ENCODE measurements at places on chromosomes 7 and 10.

GRCh38 chr7:107998660-107999480 is 4.1 kb downstream of the LAMB1 start:
- DNase-seq = no peak

- no peak for DNase-seq
Observed at GRCh38 chr7:128737867-128738385, 1.2 kb upstream of the CALU start.

- DNase-seq = no peak
Observed at GRCh38 chr7:136036336-136036735, 59.2 kb upstream of the MTPN start.

DNA sequence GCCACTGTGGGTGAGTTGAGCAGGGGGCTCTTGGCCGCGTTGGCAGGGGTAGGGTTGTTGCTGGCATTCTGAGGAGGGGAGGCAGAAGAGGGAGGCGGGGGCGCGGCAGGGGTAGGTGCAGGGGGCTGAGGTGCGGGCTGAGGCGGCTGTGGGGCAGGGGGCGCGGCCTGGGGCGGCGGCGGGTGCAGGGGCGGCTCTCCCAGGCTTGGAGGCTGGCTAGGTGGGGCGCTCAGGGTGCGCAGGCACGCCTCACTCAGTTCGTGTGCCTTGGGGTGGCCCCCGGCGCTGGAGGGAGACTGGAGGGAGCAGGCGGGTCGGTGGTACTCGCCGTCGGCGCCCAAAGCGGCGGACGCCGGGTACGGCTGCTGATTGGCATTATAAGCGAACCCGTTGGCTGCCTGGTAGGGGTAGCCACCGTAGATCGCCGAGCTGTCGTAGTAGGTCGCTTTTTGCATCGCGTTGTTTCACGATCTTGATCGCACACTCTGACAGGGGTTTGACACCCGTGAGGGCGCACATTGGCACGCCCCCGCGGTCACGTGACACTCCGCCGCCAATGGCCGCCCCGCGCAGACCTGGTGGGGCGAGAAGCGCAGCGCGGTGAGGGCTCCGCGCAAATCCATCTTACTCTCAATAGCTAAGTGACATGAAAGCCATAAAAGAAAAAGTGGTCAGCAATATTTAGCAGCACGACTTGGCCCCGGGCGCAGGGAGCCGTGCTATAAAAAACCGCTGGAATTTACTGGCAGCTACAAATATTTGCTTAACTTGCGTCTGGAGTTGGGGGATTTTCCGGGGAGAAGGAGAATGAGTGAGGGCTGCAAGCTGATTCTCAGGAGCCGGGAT is 7.9 kb upstream of the HOXA2 start:
- DNase-seq = no peak

DNA sequence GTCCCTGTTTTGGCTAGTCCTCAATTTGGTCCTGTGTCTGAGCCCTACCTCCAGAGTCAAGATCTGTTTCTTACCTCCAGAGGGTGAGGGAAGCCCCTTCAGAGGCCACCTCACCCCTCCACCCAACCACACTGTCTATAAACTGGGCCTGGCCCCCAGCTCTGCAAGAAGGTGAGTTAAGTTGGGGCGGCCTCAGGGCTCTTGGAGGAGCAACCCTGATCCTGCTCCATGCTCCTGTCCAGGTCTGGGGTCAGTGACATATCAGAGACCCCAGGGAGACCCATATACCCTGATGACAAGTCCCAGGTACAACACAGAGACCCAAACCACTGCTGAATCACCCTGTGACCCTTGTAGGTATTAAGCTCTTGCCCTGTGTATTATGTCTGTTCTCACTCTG is 69.5 kb downstream of the MYL10 start:
- no peak for DNase-seq

- DNase-seq = no peak
Observed at GRCh38 chr7:37425498-37425897, 23.2 kb downstream of the ELMO1 start.

DNA sequence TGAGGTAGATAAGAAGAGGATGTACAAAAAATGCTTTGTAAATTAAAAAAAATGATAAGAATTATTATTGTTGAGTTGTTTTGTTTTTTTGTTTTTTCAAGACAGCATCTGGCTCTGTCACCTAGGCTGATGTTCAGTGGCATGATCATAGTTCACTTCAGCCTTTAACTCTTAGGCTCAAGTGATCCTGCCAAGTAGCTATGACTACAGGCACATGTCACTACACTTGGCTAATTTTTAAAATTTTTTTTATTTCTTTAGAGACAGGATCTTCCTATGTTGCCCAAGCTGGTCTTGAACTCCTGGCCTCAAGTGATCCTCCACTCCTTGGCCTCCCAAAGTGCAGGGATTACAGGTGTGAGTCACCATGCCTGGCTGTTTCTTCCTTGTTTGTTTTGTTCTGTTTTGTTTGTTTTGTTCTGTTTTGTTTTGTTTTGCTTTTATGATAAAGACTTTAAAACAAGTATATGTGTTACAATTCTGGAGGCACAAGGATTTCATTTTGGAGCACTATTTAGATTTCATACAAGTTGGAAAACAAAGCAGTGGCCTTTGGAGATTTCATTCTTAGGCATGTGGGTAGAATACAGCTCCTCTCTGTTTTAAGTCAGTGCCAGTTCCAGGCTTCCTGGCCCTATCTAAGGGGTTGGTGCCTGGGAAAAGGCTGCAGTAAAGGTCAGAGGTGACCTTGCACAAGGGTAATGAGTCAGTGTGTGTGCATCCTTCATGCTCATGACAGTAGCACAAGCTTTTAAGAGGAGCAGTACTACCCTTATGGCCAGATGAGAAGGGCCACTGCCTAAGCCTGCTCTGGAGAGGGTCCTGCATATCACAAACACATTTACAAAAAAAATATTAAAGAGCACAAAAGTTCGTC is 17.9 kb downstream of the FGFBP3 start:
- DNase-seq = no peak

DNA sequence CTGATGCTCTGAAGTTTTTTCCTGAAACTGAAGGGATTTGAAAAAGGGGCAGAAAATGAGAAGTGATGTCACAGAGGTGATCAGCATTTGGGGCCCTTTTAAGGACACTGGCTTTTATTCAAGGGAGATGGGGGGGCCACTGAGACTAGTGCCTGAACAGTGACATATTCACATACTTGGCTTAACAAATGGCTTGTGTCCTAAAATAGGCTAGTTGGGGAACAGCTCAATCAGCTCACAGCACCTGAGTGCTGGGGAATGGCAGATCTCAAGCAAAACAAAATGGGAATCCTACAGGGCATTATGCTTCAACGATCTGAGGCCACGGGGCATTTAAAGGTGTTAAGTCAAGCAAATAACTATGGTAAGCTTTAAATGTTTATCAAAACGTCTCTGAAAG is 90.1 kb downstream of the UBE2H start:
- DNase-seq = no peak

- DNase-seq = no peak
Observed at GRCh38 chr7:32588657-32589056, 93.4 kb downstream of the AVL9 start.

- no peak for DNase-seq
Observed at GRCh38 chr10:20598590-20598989, 298.5 kb downstream of the NEBL start.

DNA sequence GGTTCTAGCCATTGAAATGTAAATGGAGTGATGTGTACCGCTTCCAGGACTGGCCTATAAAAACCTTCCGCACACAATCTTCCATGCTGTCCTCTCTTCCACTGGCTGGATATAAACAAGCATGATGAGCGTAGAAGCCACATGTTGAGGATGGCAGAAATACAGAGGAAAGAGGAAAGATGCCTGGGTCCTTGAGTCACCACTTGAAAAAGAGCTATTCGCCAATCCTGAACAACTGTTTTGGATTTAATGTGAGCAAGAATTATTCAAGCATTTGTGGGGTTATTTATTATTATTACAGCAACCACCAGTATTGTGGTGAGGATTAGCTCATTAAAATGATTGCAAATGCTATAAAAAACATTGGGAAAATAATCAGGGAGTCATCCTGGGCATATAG is 45.8 kb upstream of the PLXNA4 start:
- DNase-seq = no peak

DNA sequence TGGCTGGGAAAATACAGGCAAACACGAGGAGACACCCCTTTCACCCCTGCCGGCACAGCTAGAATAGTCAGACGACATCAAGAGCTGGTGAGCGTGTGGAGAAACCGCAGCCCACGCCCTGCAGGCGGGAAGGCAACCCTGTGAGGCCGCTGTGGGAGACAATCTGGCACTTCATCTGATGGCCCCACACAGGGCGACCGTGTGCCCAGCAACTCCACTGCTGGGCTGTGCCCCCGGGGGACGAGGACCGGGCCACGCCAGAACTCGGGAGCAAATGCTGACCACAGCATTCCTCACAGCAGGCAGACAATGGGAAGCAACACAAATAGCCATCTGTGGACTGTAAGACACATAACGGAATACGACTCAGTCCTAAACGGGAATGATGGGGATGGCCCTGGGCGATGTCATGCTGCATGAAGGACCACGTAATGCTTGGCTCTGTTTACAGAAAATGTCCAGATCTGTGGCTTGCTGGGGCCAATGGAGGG is 58.9 kb downstream of the CFAP46 start:
- DNase-seq = no peak

DNA sequence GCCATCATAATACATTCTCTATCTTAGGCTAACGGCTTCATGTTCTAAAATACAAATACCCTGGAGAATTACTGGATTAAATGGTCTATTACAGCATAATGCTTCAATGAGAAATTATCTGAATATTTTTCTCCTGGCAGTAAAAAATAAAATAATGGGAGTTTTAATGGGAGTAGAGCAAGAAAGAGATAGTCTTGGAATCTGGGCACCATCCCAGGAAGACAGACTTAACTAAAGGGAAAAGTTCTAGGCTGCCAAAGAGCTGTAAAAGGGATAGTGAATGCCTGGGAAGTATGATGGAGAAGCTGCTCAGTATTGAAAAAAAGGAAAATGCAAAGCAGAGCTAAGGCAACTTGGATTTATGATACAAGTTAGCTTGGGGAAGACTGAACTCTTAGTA is 12.1 kb upstream of the SYPL1 start:
- no peak for DNase-seq

DNA sequence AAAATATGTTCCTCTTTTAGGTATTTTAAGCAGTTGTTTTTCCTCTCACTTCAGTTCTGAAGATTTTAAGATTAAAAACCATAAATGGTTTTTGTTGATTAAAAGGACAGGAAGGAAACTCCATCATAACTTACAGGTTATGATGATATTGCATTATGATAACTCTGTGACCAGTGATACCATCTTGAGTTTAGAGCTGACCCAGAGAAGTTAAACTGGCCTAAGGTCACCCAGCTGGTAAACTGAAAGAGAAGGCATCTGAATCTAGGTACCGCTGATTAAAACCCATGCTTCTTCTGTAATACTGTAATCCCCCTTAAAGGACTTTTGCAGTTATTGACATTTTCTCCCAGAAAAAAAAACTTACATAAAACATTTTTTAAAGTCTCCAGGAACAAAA is 29.6 kb downstream of the LOXL4 start:
- no peak for DNase-seq

- no peak for DNase-seq
Observed at GRCh38 chr7:94396596-94396995, 1.9 kb downstream of the COL1A2 start.

GRCh38 chr10:126670056-126670894 is at the start of gene C10orf90:
TSS of gene C10orf90 (minus strand) at chr10:126670693. CDS start at chr10:126670480, 213 bp downstream.
- no peak for DNase-seq

DNA sequence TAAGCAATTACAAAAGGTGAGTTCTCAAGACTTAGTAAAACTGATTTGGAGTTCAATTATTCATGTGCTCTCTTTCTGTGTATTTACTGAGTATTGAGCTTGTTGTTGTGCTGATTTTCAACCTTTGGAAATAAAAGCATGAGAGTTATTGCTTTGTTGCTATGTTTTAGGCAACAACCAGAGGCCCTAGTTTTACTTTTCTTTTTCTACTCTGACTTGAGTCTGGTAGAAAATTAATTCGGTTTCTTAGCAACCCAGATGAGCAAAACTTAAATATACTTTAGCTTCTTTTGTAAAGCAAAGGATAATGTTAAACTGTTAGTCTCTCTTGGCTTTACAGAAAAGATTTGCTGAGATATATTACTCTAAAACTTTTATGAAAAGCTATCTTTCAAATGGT is 66.4 kb upstream of the SCIN start:
- DNase-seq = no peak

DNA sequence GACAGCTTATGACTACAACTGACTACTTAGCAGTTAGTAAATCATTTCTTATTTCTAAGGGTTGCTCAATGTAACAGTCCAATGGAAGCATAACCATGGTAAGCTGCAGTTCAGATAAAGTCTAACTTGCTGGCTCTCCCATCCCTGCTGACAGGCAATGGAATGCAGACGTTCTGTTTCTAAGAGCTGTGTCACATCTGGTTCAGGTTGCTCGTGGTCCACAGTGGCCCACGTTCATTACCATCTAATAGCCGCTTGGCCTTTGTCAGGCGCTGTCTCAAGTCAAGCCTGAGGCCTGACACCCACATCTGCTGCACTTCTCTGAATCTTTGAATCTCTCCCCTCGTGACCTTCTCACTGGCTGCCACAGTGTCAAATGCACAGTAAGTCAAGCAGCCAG is 240.8 kb downstream of the FGFR2 start:
- no peak for DNase-seq

GRCh38 chr10:27660268-27660667 is 85.4 kb downstream of the MKX start:
- DNase-seq = no peak

DNA sequence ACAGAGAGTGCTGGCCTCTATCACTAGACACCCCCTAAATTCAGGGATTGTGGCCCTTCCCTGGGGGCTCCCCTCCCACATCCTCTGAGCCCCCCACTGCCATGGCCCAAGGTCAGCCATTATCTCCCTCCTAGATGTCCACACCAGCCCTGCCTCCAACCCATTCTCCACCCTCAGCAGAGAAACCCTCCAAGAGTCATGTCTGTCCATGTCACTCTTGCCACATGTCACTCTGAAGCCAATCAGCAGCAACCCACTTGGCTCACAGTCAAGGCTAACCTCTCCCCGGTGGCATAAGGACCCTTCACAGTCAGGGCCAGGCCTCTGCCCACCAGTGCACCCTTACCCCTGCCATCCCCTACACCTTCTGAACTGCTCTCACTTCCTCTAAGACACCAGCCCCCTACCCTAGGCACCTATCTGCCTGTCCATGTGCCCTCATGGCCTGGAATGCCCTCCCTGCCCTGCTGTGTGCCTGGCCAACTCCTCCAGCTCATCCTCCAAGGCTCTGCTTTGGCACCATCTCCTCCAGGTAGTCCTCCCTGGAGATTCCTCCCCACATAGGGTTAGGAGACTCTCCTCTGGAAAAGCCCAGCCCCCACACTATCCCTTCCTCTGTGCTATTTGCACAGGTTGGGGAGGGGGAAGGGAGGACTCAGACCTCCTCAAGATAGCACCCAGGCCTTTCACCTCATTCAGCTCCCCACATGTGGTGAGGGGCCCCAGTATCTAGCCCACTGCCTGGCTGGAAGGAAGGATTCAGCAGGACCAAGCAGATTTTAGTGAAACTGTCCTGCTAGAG is 83.7 kb downstream of the GRID1 start:
- no peak for DNase-seq

- no peak for DNase-seq
Observed at GRCh38 chr10:78081292-78081691, 47.6 kb downstream of the RPS24 start.

- no peak for DNase-seq
Observed at GRCh38 chr10:43160921-43161255, 22.6 kb downstream of the CSGALNACT2 start.

Data from iPS DF 6.9 (cell line).